Left hindlimb (tissue), 1 donor: ENCODE measurements at places on chromosomes 2 and 18.

GRCh38 chr18:51480407-51481261 is 283.2 kb upstream of the MEX3C start:
- DNase-seq, result no peak

- no peak for DNase-seq
Measured at GRCh38 chr2:150985741-150986140, 275.9 kb downstream of the RBM43 start.

GRCh38 chr2:219448776-219449341 is 14.2 kb downstream of the SPEG start:
- DNase-seq, result no peak

DNA sequence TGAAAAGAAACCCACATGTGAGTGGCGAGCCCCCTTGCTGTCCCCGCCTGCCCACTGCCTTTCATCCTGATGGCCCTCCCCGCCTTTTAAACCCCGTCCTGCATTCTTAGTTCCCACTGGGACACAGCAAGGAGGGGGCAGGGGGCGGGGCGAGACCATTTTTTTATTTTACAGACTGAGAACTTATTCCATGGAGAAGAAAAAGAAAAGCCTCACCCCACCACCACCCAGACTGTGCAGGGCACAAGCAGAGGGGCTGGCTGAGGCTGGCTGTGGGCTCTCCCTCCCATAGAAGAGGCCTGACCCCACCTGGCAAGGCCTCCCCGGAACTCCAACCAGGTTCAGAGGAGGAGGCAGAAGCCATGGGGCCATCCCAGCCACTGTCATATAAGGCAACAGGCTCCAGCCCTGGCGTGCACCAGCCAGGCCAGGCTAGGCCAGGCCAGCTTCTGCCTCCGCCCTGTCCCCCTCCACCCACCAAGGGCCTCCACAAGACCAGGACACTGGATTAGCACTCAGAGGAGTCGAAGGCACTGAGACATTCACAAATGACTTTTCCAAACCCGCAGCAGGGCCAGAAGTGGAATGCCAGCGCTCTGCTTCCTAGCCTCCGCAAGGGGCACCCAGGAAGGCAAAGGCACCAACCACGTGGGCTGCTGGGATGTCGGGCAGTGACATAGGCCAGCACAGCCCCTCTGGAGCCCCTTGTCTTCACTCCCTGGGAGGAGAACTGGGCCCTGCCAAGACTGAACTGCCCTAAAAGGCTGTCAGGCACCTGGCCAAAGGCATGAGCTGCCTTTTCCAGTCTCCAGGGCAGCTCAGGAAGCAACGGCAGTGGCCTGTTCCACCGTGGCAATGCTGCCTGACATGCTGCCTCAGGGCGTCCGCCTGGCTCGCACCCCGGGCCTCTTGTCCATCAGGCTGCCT is 37.5 kb upstream of the SEMA4C start:
- peak; percentile 88 for DNase-seq

DNA sequence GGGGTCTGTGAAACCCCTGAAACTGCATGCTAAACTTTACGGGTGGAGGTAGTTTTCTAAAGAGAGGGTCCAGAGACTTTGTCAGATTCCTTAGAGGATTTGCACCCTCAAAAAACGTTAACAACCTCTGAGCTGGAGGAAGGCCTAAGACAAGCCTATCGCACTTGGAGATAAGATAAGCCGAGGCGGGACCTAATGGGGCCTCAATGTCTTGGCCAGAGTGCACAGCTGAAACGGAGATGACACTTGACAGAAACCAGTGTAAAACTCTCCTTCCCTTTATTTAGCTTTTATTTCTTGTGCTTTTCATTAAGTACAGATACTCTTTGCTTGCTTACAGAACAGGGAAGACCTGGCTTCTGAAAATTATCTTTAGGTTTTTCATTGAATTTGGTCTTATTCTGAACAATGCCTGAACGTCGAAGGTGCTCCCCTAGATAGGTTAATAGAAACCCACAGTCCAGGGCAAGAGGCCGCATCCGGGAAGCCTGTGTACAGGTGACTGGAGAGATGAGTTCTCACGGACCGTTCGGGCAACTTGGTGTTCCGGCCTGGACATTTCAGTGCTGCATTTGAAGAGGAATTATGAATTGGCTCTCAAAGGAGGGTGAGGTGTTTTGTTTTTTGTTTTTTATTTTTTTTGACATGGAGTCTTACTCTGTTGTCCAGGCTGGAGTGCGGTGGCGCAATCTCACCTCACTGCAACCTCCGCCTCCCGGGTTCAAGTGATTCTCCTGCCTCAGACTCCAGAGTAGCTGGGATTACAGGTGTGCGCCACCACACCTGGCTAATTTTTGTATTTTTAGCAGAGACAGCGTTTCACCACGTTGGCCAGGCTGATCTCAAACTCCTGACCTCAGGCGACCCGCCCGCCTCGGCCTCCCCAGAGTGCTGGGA is 49.7 kb downstream of the SH3BP4 start:
- no peak for DNase-seq

DNA sequence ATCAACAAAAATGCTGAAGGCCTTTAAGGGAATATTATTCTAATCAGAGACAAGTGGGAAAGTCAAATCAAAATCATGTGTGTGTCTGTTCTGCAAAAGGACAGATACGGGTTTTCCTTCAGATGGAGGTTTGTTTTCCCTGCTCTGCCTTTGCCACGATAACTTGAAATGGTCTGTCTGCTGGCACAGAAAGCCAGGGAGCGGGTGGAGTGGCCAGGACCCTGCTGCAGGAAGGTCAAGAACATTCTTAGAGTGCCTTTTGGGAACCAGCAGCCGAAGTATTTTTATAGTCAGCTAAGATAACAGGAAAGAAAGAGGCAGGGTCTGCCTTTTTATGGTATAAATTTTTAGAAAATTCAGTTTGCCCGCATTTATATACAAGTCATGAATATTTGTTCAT is 234.2 kb downstream of the LTBP1 start:
- DNase-seq, result no peak

GRCh38 chr18:13804305-13804704 is 19.6 kb upstream of the MC5R start:
- no peak for DNase-seq

DNA sequence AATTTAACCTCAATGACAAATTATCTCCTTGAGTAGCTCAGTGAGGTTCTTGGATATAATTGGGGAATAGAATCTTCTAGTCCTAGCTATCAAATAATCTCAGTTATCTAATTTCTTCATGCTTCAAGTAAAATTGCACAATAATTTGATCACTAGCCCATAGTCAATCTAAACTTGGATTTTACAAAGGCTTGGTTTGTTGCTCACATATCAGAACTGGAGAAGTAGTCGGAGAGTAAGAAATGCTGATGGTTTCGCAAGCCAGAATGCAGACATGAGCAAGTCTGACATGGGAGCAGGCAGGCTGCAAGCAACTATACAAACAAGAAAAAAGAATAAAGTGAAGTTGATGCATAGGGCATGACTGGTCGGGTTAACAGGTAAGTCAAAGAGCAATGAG is 11.7 kb upstream of the PDE11A start:
- DNase-seq, result no peak
